ENCODE measurements at places on chromosomes 5 and 9. TPM values are rescaled to one million over a fixed set of nuclear protein-coding genes. Genes with fewer than 3 reads are reported as not detected.
A peak's percentile ranks its signal among the peaks of the same experiment; 100 is the strongest.

- DNase-seq = no peak
Observed at GRCh38 chr9:135281151-135281550, 193.7 kb downstream of the OLFM1 start.

DNA sequence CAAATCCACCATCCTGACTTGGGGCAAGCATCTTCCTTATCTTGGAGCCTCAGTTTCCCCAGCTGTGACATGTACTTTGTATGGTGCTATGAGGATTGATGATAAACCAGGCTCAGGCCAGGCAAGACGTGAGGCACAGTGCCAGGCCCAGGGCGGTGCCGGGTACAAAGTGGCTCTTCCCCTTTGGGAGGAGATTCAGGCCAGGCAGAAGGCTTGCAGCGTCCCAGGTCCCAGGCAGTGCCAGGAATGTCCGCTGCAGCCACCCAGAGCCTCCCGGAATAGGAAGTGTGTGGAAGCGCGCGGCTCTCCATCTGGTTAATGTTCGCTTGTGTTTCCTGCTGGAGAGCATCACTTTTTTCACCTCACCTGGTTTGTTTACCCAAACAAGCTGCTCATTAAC, 12.6 kb upstream of the DENND1A start:
- DNase-seq = no peak

DNA sequence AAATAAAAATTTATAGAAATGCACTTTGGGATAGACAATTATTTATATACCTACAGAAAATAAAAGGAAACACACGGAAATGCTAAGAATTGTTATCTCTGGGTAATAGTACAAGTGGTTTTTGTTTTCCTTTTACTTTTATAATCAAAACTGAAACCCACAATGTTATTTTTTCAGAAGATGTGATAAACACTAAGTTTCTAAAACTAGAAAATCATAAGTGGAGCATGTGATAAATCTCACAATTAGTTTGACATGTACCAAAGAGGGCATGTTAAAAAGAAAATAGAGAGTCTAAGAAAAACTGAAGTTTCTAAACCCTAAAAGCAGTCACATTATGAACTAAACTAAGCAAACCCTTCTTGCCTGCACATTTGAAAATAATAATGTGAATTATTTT, 61.1 kb downstream of the OXCT1 start:
- no peak for DNase-seq

GRCh38 chr5:143913008-143913752, 101.2 kb downstream of the HMHB1 start:
- DNase-seq = no peak

DNA sequence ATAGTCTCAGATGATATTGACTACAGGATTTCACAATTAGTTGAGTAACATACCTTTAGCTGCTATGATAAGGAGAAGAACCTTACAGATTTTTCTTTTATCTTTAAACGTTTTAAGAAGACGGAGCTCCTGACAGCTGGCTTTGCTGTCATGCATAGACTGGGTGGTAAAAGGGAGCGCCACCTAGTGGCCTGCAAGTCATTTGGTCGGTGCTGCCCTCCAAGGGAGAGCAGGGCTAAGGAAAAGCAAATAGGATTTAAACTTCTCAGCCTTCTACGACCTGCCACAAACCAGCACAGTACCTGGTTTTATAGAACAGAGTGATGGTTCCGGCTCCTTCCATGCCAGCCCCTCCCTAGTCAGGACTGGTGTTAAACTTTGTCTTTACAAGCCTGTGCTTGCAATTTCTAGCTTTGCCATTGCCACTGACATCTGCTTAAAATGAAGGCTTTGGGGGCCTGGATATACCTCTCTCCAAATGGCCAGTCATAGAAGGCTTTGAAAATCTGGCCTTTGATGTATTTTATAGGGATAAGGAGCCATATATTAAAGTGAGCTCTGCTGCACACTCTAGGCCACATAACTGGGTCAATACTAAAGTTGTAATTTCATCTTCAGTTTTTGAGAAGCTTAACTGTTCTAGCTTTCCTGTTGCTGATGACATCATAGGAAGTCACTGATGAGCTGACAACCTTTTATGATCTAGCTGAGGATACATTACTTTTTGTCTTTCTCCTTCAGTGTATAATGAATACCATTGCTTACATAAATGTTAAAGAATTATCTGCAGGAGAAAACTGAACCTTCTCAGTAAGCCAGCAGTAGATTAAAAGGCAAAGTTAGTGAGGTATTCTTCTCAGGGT, 31.1 kb upstream of the ADAMTSL1 start:
- peak; percentile 58 for DNase-seq

DNA sequence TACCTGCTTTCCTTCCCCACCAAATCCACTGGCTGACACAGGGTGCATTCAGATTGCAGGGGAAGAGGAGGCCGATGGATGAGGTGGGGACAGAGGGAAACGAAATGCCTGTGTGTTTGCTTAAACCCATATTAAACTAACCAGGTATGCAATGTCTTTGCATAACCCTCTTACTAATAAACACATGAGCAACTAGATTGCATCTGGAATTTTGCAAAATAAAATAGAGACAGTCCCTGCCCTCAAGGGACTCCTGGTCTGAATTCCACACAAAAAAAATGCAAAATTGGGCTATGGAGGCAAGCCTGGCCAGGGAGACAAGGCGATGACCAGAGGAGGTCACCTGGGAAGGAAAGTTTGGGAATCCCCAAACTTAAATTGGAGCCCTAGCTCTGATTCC, 202.9 kb downstream of the ACTL7B start:
- DNase-seq = no peak

DNA sequence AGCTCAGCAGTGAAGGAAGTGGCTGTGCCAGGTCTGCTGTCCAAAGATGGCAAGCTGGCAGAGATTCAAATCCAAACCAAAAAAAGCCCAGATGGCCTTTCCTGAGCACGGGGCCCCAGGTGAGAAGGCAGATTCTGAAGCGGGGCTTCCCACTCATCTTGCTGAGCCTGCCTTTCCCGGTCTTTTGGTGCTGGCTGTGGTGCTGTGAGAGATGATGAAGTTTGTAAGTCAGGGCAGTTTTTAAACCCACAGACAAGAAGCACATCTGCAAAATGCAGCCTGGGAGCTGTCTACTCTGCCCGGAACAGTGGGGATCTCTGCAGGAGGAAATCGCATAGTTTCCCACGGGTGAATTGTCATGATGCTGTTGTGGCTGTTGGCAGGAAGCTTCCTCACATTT, 85.0 kb upstream of the IRX4 start:
- no peak for DNase-seq

GRCh38 chr5:17426104-17426749, 71.8 kb upstream of the TAF11L2 start:
- DNase-seq = no peak

GRCh38 chr5:54443270-54443669, 12.2 kb upstream of the HSPB3 start:
- no peak for DNase-seq

- no peak for DNase-seq
Observed at GRCh38 chr5:124751031-124751430, 4.6 kb upstream of the ZNF608 start.

DNA sequence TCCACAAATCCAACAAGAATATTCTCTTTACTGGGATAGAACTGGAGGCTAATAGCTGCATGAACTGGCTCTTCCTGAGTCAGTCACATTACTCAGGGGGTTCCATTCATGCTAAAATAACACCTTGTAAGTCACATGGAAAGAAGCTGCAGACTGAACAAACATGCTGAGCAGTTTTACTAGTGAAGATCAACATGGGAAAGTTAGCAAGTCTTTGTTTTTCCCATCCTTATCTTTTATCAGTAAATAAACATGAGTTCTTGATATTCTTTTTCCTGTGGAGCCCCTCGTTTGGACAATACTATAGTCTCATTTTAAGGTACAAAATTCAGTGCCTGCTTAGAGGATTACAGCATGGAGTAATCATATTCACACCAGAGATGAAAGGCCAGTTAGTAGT, 43.7 kb upstream of the TEK start:
- DNase-seq = no peak

DNA sequence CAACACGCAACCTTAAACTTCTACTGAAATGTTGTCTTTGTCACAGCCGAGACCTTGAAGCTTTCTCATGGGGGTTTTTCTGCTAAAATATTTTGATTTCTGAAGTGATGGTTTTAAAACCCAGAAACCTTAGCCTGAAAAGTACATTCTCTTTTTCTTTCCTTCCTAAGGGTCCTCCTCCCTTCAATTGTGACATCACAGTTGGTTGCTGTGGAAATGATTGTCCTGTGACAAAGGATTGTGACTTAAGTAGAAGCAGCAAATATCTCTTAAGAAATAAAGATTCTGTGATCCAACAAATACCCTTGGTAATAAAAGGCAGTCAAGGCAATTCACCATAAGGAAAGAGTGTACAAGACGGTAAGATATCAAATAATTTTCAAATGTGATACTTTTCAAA, 125.2 kb downstream of the SEMA6A start:
- no peak for DNase-seq

GRCh38 chr5:91263898-91264297, 119.2 kb downstream of the ARRDC3 start:
- DNase-seq = no peak

GRCh38 chr9:84301851-84302250, 38.7 kb downstream of the SLC28A3 start:
- no peak for DNase-seq

DNA sequence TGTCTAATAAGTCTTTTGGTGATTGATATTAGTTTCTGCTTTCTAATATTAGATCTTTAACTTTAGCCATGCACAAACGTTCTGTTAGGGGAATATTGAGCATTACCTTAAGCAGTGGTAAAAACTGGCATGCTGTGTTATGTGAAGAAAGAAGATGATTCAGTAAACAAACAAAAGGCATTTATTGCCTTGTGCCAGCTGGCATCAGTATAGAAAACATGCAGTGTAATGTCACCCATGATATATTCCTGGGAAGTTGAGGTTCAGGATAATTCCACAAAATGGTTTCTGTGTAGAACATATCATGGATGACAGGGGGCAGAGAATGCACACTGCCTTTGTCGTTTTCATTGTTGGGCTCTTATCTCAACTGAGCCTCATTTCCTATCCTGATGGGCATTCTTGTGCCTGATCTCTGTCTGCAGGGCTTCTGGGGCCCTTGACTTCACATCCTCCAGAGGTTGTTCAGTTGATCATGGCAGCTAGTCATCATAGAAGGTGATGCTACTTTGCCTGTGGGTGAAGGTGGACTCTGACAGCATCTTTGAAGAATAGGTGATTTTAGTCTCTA, 24.2 kb downstream of the LRRTM2 start:
- DNase-seq = no peak

DNA sequence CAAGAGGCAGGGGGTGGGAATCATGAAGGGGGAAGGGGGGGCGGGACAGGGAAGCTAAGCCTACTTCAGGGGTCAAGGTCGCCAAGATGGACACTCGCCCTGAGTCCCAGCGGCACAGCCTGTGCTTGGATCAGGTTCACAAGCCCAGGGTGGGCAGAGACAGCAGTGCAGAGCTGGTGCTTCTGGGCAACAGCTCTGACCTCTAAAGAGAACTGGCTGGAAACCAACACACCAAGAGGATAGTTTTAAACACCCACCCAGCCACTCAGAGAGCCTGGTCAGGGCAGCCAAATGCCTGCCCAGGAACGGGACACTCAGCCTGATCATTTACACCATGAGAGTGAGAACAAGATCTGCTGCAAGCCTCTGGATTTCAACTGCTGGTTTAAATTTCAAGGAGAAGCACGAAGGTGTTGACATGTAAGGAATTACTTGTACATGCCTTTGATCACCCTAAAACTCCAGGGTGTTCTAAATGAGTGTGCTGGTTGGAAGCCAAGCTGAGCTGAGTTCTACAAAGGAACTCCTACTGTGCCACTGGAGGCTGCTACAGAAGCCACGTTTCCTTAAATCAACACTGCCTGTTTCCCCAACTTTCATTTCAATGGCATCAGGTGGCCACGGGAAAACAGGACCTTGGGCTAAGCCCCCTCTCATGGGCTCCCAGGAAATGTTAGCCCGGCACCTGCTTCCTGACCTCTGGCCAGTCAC, 91.5 kb downstream of the TTLL11 start:
- peak; percentile 23 for DNase-seq

- DNase-seq = no peak
Observed at GRCh38 chr9:136978865-136979544, 1.7 kb downstream of the PTGDS start.

DNA sequence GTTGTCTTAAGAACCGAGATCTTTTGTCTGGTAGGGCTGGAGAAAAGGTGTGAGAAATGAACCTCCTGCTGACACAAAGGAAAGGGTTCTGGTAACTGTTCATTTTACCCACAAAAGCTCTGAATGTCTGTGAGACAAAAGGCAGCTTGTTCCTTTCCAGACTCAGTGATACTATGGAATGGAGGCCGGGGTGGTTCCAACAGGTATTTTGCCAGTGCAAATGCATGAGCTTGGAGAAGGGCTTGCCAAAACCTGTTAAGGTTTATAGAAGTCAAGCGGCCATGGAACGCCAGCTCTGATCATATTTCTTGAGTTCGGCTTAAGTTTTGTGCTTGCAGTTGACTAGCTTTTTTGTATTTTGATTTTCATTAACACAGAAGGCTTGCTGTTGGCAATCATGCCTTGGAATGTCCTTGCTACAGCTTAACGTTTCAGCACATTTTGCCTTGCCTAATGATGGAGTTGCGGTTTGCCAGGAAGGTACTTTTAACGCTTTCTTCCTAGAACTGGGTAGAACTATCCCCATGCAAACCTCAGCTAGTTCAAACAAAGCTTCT, 328.6 kb downstream of the PIK3R1 start:
- no peak for DNase-seq

- no peak for DNase-seq
Observed at GRCh38 chr5:115096034-115096769, 73.5 kb downstream of the TRIM36 start.

- DNase-seq = no peak
Observed at GRCh38 chr9:23820451-23821374, 5.3 kb downstream of the ELAVL2 start.

GRCh38 chr5:83400241-83400640, 71.3 kb upstream of the VCAN start:
- DNase-seq = no peak

GRCh38 chr9:76423216-76424177, 29.3 kb upstream of the RFK start:
- no peak for DNase-seq

TAF11L10 gene
- total RNA-seq = not detected

FOXD4L5 gene
- not detected for total RNA-seq

MAMDC4 gene
- total RNA-seq = 9.3 TPM

DPYSL3 gene
- total RNA-seq = 21.6 TPM

CD14 gene
- 10.8 TPM for total RNA-seq

ACTBL2 gene
- not detected for total RNA-seq

CCL27 gene
- not detected for total RNA-seq

PKD2L2 gene
- 1.6 TPM for total RNA-seq
